Activated naive CD8-positive, alpha-beta T cell treated with anti-CD3 and anti-CD28 coated beads for 36 hours (primary cell): ENCODE measurements at places on chromosomes 3 and 15. TPM values are rescaled to one million over a fixed set of nuclear protein-coding genes. Genes with fewer than 3 reads are reported as not detected.

- no peak for DNase-seq
- H3K27me3 ChIP-seq: peaks cover 60% of the 10 kb centered on the region
- no peak overlapping the region for H3K27ac ChIP-seq
- peaks cover 21% of the 10 kb centered on the region for H3K4me1 ChIP-seq
- peak overlapping the region; percentile 29 for H3K4me3 ChIP-seq
- no peaks in the 10 kb centered on the region for H3K36me3 ChIP-seq
Observed at GRCh38 chr3:45143673-45144671, 2.2 kb downstream of the CDCP1 start.

- no peaks in the 10 kb centered on the region for H3K27me3 ChIP-seq
- H3K27ac ChIP-seq: no peak overlapping the region
- no peak for DNase-seq
- peaks cover 2% of the 10 kb centered on the region for H3K36me3 ChIP-seq
- no peak overlapping the region for H3K4me3 ChIP-seq
Observed at GRCh38 chr15:25718169-25718536, 145.0 kb downstream of the ATP10A start.

The IGDCC3 gene
- not detected for total RNA-seq

The APBA2 gene
- 34.1 TPM for total RNA-seq

- H3K27ac ChIP-seq: no peak overlapping the region
- no peaks in the 10 kb centered on the region for H3K36me3 ChIP-seq
- peaks cover 24% of the 10 kb centered on the region for H3K27me3 ChIP-seq
Observed at GRCh38 chr3:66803721-66804695, 194.1 kb upstream of the KBTBD8 start.
